G401 (cell line): ENCODE measurements at places on chromosomes 16 and 17. TPM values are rescaled to one million over a fixed set of nuclear protein-coding genes. Genes with fewer than 3 reads are reported as not detected.

Gene KAT2A
- 26.3 and 28.6 TPM in 2 replicates for total RNA-seq

Gene KRT20
- total RNA-seq, result not detected in 2 replicates

Gene PRSS22
- total RNA-seq, result not detected in 2 replicates

Gene COG4
- total RNA-seq, result 79.5 and 97.0 TPM in 2 replicates

Gene CD79B
- 1.3 TPM in 1 of 2 replicates, not detected in the other for total RNA-seq

Gene IL17C
- total RNA-seq, result 0.43 TPM in 1 of 2 replicates, not detected in the other
